NCI-H2227 treated with DMSO at 0.1 percent for 48 hours (cell line): ENCODE measurements at places on chromosomes 7 and 10.

- DNase-seq = no peak
These were observed 46.3 kb downstream of the HK1 start for GRCh38 chr10:69324583-69324982.

- no peak for DNase-seq
These were observed 23.9 kb downstream of the NUDCD3 start for GRCh38 chr7:44466300-44467216.

DNA sequence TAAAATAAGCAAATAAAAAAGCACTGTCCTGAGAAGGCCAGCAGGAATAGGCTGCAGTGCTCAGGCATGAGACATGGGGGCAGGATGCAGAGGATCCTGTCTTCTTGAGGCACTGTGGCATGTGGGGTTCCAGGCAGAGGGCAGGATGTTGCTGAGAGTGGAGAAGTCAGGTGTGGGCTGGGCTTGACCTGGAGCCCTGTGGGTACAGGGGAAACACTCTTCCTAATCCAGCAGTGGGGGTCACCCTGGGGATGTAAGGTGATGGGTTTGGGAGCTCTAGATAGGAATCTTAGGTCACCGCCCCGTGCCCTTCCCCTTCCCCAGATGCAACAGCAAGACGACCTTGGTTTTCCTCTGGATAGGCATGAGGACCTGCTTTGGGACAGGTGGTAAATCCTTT lies 13.6 kb downstream of the SUMF2 start:
- no peak for DNase-seq

- DNase-seq = no peak
These were observed 50.9 kb downstream of the DCLRE1A start for GRCh38 chr10:113802997-113803396.

- DNase-seq = no peak
These were observed 2.0 kb downstream of the ANKRD2 start for GRCh38 chr10:97574374-97575126.

GRCh38 chr7:84477786-84478478 lies 283.3 kb upstream of the SEMA3A start:
- no peak for DNase-seq

GRCh38 chr10:42943025-42943818 lies 133.6 kb upstream of the RET start:
- DNase-seq = no peak

DNA sequence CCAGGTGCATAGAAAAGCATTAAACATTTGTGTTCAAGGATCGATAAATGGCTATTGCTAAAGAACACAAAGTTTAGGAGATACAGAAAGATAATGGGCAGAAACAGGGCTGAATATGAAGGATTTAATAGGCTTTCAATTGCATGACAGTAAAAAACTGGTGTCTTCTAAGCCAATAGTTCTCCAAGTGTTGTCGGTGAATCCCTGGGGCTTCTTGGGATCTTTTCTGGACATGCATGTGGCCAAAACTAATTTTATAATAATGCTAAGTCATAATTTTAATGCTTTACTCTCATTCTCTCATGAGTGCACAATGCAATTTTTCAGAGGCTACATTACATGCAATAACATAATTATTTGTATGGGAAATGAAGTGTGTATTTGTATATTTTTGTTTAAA lies 521.1 kb upstream of the ANKRD30A start:
- DNase-seq = no peak

GRCh38 chr10:59276919-59277318 lies 85.4 kb downstream of the FAM13C start:
- no peak for DNase-seq

- no peak for DNase-seq
These were observed 4.0 kb downstream of the MORN4 start for GRCh38 chr10:97629289-97629688.

DNA sequence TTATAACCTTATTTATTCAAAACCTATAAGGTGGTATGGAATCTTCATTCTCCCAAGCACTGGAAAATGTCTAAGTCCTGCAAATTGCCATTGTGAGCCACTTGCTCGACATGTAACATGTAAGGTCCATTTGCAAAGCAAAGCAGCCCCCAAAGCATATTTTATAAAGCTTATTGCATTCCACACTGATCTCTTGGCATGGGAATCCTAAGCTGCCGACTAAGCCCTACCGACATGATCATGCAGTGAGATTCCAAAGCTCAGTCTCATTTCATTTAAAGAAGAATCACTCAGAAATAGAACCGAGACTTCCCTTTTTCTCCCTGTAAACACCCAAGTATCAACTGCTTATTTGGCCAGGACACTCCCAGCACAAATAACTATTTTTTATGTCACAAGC lies 333.4 kb upstream of the MYO3A start:
- no peak for DNase-seq

DNA sequence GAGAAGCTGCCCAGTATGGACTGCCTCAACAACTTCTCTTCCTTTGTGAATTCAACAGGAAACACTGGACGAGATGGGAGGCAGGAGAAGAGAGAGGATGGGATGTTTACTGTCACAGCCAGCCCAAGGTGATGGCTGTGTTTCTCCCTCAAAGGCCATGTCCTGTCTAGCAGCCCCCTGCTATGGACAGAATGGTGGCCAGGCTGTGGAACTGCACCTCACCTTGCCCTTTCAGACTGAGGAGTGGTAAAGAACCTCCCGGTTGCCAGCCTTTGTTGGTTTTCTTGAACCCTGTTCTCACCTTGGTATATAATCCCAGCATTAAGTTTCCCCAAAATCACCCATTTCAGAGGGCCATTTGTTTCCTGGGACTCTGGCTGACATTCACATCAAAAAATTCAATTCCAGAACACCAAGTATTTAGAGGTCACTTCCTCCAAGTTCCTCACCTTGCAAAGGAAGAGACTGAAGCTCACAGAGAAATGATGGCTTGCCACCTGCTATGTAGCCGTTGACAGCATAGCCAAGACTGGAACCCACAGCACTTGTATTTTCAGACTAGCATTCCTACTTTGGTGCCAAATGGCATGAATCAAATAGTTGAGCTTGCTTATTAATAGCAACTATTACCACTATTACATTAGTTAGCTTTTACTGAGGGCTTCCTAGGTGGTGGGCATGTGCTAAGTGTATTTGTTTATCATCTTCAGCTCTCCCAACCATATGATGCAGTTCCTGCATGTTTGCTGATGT lies 224.0 kb upstream of the GRB10 start:
- DNase-seq = no peak

GRCh38 chr10:110035070-110035921 lies 27.5 kb downstream of the ADD3 start:
- no peak for DNase-seq

- DNase-seq = no peak
These were observed 50.2 kb downstream of the APBB1IP start for GRCh38 chr10:26488344-26488743.

- DNase-seq = no peak
These were observed 146.5 kb downstream of the PHF14 start for GRCh38 chr7:11120068-11120664.

- DNase-seq = no peak
These were observed 1078.1 kb downstream of the SORCS1 start for GRCh38 chr10:106086391-106086790.

- no peak for DNase-seq
These were observed 85.6 kb upstream of the FRMD4A start for GRCh38 chr10:14416308-14416700.

DNA sequence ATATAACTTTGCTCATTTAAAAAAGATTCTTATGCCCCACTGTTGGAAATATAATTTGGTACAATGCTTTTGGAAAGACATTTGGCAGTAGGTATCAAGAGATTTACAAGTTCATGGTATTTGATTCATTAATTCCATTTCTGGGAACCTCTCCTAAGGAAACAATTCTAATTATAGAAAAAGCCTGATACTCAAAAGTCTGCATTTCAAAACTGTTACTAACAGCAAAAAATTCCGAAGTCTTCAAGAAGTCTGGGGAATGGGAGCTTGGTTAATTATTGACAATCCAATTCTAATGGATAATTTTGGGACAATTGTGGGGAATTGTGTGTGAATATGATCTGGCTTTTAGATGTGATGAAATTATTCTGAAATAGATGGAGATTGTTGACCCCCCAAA lies 59.6 kb downstream of the HDAC9 start:
- no peak for DNase-seq

- DNase-seq = no peak
These were observed 19.4 kb downstream of the SCRN1 start for GRCh38 chr7:29970158-29970557.

DNA sequence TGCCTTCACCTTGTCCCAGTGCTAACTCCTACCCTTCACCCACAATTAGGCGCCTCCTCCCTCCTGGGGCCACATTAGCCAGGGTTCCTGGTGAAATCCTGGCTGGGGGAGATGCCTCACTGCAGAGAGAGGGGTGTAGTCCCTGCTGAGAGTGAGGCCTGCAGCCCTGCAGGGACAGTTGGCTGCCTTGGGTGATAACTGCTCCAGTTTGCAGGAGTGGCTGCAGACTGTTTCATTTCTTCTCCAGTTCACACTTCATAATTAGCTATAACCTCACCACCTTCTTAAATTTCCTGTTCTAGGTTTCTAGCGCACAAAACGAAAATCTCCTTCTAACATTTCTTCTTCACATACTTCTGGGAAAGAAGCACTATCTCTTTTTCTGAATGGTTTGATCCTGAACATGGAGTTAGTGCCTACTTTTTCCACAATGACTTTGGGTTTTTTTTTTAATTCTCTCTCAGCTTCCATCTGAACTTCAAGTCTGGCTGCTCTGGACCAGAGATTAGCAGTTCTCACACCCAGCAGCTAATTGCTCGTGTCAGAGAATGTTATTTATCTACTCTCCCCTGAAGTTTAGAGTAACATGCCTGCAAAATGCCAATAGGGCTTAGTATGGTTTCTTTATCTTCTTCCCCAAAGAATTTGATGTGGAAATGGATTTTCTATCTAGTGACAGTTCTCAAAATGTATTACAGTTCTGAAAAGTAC lies 15.5 kb upstream of the JAZF1 start:
- DNase-seq = no peak

GRCh38 chr10:89364531-89364930 lies 13.3 kb upstream of the IFIT1B start:
- no peak for DNase-seq

- no peak for DNase-seq
These were observed 72.6 kb downstream of the KCNMA1 start for GRCh38 chr10:77564731-77565589.

DNA sequence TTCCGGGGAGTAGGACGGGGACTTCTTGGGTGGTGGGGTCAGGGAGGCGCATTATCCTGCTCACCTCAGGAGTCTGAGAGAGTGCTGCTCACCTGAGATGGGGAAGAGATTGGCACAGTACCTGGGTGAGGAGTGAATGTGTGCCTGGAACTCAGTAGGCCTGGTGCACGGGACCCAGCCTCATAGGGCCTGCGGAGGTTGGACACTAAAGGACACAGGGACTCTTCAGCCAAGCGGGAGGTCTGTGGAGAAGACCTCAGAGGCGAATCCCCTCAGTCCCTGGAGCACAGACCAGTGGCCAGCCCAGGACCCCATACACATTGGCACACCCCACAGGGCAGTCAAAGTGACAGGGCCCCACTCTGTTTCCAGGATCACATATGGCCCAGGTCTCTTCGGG lies 73.2 kb downstream of the OAT start:
- no peak for DNase-seq

DNA sequence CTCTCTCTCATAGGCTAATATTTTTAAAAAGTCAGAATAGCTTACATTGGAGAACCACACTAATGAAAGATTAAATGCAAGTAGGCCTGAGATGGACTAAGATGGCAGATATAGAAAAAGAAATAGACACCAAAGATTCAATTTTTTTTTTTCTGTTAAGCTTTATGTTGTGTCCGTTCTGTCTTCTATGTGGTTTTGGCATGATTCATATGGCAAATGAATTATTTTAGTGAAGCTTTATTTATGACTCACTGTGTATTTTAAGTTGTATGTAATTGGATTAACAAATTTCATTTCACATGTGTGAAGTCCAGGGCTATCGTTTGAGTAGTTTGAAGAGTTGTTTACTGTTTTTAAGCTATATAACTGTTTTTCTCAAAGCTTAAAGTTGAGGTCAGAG lies 214.8 kb downstream of the CAMK1D start:
- DNase-seq = no peak

- DNase-seq = no peak
These were observed 334.7 kb upstream of the CHRM2 start for GRCh38 chr7:136533732-136534131.

GRCh38 chr10:67935223-67935622 lies 50.8 kb downstream of the SIRT1 start:
- DNase-seq = no peak

DNA sequence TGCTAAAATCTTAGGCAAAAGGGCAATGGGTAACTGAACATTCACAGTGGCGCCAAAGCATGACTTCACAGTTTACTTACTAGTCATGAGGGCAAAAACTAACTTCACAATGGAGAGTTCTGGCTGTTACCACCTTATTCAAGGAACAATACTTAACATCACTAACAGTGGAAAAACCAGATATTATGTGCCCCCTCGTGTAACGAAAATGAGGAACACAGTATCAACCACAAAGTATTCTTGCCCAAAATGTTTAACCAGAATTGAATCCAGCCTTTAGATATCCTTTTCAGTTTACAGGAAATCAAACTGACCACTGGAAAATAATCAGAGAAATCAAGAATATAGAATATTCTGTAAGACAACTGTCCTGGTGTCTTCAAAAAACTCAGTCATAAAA lies 9.5 kb downstream of the C7orf25 start:
- no peak for DNase-seq

- no peak for DNase-seq
These were observed 120.7 kb upstream of the EEPD1 start for GRCh38 chr7:36032361-36032818.

- no peak for DNase-seq
These were observed 9.1 kb downstream of the HNRNPA2B1 start for GRCh38 chr7:26191233-26191973.

GRCh38 chr7:89133819-89134218 lies 338.3 kb upstream of the TEX47 start:
- DNase-seq = no peak

- DNase-seq = no peak
These were observed 6.5 kb downstream of the PTF1A start for GRCh38 chr10:23198610-23198939.

GRCh38 chr7:50342616-50343114 lies 38.1 kb downstream of the IKZF1 start:
- no peak for DNase-seq

GRCh38 chr7:135970045-135970444 lies 7.1 kb downstream of the MTPN start:
- DNase-seq = no peak

- no peak for DNase-seq
These were observed 201.0 kb upstream of the PTN start for GRCh38 chr7:137544453-137545058.

- no peak for DNase-seq
These were observed 484.8 kb upstream of the DPP6 start for GRCh38 chr7:153567426-153567825.

DNA sequence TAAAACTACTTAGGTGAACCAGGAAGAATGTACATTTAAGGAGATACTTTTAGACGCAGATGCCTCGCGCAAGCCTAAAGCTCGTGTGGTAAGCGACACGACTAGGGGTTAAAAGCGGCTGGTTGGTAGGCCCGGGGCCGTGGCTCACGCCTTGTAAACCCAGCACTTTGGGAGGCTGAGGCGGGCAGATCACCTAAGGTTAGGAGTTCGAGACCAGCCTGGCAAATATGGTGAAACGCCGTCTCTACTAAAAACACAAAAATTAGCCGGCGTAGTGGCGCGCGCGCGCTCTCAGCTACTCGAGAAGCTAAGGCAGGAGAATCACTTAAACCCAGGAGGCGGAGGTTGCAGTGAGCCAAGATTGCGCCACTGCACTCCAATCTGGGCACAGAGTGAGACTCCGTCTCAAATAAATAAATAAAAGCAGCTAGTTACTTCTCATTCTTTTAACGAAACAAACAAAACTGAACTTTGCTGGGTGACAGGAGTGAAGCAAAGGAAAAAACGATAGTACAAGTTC lies 879 bp downstream of the NUDT5 start:
- no peak for DNase-seq
